Stimulated activated CD8-positive, alpha-beta memory T cell treated with anti-CD3 and anti-CD28 coated beads, Interleukin-7, amount 100 ng/mL, for 24 hours (primary cell): ENCODE measurements at places on chromosomes 11 and 22.

DNA sequence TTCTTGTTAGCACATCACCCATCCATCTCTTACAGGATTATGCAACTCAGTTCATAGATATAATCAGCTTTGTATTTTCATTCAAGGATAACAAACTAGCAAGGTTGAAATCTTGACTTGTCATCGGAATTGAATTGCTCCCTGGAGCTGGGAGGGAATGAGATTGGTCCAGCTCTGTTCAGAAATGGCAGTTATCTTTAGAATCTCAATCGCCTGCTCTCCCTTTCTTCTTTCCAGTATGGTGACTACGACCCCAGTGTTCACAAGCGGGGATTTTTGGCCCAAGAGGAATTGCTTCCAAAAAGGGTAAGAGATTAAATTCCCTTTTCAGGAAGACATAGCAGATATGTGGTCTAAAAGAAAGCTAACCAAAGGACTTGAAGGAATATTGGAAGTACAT lies 51.0 kb downstream of the NF2 start:
- no peak for DNase-seq

DNA sequence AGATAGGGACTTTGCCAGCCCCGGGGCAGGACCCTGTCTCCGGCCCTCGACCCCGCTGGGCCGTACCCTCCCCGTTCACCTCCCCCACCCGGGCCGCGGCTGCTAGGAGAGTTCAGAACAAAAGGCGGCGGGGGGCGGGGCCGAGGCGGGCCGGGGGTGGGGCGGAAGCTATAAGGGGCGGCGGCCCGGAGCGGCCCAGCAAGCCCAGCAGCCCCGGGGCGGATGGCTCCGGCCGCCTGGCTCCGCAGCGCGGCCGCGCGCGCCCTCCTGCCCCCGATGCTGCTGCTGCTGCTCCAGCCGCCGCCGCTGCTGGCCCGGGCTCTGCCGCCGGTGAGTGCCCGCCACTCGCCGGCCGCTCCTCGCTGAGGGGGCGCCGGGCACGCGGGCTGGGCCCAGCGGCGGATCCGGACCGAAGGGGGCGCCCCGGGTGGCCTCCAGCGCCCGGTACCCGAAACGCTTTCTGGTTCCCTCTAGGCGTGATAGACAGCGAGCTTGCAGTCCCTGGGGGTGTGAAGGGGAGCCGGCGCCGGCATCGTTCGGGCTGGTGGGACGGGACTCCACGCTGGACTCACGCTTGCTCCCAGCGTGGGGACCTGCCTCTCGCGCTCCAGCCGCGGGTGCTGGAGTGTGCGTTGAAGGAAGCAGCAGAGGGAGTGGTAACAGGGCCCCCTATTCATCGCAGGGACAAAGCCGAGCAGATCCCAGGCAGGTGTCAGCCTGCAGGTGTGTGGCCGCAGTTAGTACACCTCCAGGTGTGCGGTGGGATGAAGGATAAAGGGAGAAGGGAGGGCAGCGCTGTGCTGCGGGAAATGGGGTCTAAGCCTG lies at the start of gene MMP11:
MMP11 (plus strand) TSS at position 201 of the 825 bp plus-strand sequence; CDS start at position 223, 22 bp downstream.
- DNase-seq, result no peak

DNA sequence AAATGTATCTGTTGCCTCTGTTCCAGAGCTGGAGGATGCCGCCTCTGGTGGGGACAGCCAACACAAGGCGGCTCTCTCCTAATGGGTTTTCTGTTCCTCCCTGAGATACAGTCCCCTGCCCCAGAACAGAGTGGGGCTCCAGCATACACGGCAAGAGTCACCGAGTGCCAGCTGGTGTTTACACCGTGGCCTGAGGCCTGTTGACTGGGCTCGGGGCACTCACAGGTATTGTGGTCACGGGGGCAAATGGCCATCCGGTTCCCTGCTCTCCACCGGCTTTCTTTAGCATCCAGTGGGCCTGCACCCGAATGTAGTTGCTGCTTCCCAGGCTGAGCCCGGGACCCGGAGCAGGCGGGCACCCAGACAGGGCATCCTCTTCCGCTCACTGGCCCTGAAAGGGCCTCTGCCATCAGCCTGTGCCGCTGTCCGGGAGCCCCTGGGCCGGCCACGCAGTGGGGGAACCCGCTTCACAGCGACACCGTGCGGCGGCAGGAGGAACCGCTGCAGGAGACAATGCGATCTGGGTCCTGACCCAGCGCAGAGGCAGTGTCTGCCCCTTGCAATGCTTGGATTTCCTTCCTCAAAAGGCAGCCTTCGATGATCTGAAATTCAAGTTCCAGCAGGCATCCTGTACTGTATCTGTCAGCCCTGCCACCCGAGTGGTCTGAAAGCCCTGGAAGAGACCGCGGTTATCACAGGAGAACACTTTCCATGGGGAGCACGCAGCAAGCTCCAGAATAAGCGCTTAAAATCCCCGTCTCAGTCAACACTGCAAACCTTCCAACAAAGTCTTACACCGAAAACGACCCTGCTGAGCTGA lies 859 bp upstream of the KRTAP5-5 start:
- peak; percentile 28 for DNase-seq

DNA sequence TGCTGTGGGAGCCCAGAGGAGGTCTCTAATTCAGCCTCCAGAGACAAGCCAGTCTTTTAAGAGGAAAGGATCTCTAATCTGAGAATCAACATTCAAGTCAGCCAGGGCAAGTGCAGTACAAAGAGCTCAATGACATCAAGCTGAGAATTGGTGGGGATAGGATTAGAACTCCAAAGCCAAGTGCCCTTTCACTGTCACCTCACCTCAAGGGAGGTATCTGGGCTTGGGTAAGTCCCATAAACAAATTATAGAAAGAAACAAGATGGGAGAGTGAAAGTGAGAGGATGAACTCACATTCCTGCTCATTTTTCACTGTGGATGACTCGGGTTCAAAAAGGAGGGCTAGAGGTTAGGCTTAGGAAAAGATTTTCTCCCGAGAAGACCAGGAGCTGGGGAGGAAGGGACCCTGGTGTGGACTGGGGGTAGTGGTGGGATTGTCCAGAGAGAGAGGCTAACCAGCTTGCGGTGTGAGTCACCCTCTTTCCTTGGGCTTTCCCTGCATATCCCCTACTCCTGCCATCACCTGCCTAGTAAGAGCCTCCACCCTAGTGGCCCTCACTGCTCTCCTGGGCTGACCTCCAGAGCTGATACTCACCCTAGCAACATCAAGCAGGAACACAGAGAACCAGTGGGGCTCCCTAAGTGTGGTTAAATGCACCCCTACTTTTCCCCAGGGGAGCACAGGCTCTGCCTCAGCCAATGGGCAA lies 70.4 kb downstream of the RRM1 start:
- DNase-seq, result no peak

DNA sequence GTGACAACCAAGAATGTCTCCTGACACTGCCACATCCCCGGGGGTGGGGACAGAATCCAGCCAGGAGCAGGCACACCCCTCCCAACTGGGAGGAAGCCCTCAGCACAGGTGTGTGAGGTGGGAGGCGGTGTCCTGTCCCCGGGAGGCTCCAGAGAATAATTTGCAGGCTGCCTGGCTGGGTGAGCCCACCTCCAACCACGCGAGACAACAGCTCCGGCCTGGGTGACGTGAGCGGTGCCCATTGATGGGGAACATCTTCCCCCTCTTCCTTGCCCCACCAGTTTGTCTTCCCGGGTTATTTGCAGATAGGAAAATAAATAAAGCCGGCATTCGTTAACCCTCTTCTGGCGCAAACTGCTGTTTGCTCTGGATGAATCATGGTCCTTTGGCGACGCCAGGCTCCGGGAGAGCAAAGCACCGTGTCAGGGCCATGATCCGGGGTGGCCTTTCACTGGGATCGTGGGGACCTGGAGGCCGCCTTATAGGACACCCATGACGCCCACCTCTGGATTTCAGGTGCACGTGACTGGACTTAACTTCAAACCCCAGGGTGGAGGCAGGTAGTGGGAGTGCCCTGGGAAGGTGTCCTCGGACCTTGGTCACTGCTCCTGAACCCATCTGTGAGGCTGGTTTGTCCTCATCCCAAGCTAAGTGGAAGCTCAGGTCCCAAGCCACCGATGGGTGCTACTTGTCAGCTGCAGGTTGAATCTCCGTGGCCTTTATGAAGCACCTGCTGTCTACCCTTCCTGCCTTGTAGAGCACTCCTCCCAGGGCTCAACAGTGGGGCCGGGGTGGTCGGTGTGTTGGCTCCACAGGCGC lies 13.9 kb downstream of the CCND1 start:
- no peak for DNase-seq
